ENCODE measurements at places on chromosomes 6 and 20.

- no peak for DNase-seq
Observed at GRCh38 chr6:170025341-170025911, 265.5 kb downstream of the DLL1 start.

- DNase-seq = no peak
Observed at GRCh38 chr20:62744741-62745191, 36.1 kb downstream of the NTSR1 start.

DNA sequence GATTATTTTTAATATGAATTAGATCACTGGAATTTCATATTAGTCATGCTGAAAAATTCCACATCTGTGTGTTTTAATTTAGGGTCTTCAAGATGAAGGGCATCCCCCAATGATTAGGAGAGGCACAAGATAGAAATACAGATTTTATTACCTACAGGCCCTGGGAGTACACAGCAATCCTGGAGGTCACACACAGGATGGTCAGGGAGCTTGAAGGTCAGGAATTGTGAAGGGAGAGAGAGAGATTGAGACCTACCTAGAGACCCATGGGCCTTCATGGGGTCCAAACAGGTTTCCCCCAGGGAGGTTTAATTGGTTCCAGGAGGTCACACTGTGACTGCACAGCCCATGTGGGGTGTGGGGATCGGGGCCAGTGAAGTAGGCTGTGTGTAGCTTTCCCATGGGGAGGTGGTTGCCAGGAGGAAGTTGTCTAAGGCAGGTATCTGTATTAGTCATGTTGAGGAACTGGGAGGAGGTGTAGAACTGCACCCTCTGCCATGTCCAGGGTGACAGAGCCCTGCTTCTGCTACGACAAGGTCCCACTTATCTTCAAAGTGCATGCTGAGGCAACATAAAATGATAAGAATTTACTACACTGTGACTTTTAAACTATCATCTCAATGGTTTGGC, 18.3 kb downstream of the SNX9 start:
- no peak for DNase-seq

GRCh38 chr6:157228426-157229131, 94.7 kb downstream of the TMEM242 start:
- DNase-seq = no peak

GRCh38 chr6:3517350-3517749, 60.5 kb upstream of the SLC22A23 start:
- DNase-seq = no peak

- no peak for DNase-seq
Observed at GRCh38 chr6:108549241-108549640, 11.5 kb upstream of the FOXO3 start.

GRCh38 chr6:3753228-3753835, 1.8 kb upstream of the PXDC1 start:
- DNase-seq = no peak

- DNase-seq = no peak
Observed at GRCh38 chr6:168962886-168963285, 290.8 kb downstream of the THBS2 start.

DNA sequence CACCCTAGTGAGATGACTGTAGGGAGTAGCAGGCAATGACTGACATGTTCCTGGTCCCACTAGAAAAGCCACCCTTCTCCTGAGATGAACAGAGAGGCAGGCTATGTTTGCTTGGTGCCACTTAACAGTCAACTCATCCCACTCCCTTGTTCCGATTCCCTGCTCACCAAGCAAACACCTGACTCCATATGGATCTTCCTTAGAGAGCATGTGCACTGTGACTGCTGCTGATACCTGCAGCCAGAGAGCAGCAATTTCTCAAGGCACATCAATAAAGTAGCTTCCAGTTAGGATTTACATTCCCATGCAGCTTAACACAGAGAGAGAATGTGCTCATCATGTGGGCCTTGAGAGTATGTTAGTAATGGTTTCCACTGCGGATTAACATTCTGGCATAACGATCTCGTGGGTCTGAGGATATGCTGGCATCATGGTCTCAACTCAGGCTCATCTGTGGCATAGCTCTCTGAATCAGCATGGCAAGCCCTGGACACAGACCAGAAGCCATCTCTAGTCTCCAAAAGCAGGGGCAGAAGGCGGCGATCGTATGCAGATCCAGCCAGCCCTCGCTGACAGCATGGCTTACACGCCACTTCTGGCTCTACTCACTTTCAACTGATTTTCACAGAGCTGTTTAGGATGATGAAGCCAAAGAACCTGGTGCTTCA, 43.9 kb downstream of the ATXN1 start:
- no peak for DNase-seq

- DNase-seq = no peak
Observed at GRCh38 chr6:106648651-106649308, 19.4 kb downstream of the QRSL1 start.

- no peak for DNase-seq
Observed at GRCh38 chr6:85464722-85465150, 14.9 kb downstream of the NT5E start.

DNA sequence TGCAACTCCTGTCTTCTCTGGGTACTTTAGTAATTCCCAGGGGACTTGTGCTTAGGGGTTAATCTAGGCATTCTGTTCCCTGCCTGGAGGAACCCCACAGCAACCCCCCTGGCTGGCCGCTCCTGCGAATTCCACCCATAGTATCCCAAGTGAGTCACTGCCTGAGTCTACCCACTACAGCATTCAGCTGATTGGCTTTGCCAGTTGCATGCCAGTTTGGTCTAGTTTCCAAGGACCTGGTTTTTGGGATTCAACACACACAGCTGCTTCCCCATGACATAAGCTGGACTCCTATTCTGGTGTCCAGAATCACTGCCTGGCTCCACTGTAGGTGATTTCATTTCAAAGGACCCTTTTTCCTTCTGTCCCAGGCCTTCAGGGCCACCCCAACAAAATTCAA, 40.3 kb downstream of the PLCG1 start:
- DNase-seq = peak; percentile 53

DNA sequence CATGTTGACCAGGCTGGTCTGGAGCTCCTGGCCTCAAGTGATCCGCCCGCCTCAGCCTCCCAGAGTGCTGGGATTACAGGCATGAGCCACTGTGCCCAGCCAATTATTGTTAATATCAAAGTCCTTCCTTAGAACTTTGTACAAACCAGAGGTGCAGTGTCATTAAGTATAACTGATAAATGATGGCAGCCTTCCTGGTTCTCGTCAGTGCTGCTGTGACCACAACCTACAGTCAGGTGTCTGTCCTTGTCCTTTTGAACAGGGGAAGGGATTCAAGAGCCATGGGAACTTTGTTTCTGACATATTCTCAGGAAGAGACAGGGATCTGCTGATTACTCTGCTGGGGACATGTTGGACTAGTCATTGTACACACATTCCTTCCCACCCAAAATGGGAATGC, 103.2 kb upstream of the TIAM2 start:
- DNase-seq = no peak

GRCh38 chr6:27966816-27967426, 9.9 kb downstream of the OR2B6 start:
- no peak for DNase-seq

DNA sequence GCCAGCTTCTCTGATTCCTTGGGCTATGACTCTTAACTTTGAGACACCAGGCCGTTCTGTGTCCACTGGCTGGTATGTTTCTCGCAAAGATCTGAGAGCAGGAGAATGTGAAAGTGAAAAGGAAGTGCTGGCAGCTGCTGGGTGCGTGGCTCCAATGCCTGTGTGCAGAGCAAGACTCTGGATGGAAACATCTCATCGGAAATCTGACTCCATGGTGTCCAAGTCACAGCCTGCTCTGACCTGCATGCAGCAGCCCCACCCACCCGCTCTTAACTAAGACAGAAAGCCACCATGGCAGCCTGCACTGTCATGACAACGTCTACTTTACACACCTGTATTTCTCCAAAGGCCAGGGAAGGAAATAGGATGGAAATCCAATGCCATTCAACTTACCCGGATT, 66.3 kb upstream of the MPC1 start:
- DNase-seq = no peak

GRCh38 chr6:14386668-14387067, 269.1 kb downstream of the CD83 start:
- no peak for DNase-seq

GRCh38 chr6:104472021-104472901, 387.5 kb downstream of the HACE1 start:
- no peak for DNase-seq

GRCh38 chr20:32231847-32232246, 24.2 kb downstream of the POFUT1 start:
- peak; percentile 41 for DNase-seq

DNA sequence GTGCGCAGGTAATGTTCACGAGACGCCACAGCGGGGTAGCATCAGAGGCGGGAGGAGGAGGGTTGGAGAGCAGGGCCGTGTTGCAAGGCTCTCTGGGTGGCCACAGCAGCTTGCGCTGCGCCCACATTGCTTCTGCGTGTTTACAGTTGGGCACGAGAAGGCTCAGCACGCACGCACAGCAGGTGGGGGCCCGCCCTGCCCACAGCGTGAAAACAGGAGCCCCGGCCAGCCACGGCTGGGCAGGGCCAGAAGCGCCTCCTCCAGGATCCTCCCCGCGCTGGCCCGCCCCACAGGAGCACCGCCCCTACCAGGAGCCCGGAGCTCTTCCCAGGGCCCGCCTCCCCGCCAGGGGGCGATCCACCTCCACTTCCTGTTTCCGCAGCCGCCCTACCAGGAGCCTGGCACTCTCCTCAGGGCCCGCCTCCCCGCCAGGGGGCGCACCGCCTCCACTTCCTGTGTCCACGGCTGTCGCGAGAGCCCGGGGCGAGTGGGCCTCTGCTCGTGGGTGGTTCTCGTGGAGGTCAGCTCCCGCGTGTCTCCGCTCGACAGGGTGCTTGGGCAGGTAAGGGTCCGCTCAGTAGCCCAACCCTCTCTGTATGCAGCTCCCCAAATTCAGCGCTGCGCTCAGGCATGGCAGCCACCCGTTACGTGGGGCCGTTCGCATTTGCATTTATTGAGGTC, at the start of gene FAM50B:
Gene FAM50B, plus strand, starts transcription at position 449 of the 681 bp plus-strand sequence. CDS start 439 bp downstream, outside the sequence.
- DNase-seq = peak; percentile 70

DNA sequence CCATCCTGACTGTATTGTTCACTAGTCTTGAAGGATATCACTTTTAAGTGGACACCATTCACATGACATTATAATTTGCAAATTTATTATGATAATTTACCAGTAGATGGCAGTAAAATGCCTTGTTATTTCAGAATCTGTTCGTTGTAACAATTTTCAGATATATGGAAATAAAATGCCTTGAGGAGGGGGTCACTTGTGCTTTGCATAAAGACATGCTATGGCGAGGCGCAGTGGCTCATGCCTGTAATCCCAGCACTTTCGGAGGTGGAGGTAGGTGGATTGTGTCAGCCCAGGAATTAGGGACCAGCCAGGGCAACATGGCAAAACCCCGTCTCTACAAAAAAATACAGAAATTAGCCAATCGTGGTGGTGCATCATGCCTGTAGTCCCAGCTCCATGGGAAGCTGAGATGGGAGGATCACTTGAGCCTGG, 9.0 kb upstream of the NCOA6 start:
- no peak for DNase-seq

- DNase-seq = no peak
Observed at GRCh38 chr6:153340568-153340967, 209.5 kb upstream of the RGS17 start.

DNA sequence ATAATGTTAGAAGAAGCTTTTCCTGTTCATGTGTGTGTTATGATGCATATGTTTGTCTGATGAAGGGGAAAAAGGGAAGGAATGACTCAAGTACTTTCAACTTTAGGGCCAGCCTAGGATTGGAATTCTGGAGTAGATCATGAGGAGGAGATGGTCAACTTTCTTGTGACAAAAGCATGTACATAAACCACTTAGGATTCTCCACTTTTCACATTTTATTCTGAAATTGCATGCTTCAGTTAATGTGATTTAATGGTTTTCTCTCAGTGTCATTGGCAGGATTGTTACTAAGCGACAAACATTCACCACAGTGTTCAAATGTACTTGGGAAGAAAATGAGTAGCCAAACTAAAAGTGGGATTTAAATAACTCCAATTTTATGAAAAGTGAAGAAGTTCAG, 80.1 kb downstream of the UTRN start:
- DNase-seq = no peak

DNA sequence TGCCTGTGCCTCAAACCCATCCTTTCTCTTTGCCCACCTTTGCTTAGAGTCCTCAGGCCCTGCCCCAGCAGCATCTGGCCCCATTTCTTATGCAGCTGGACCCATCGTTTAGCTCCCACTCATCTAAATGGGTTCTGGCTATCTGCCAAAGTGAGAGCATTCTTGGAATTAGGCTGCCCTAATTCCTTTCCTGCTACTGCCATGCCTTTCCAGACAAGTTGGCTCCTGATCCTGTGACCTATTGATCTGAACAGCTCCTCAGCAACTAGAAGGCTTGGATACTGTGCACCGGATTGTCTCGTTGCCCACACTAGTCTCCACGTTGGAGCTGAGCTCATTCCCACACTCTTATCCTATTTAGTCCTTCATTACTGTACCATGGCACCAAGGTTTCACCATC, 22.9 kb downstream of the DZANK1 start:
- no peak for DNase-seq

All from C1 segment of cervical spinal cord (tissue), 14 donors.